Left forelimb (tissue), 1 donor: ENCODE measurements at places on chromosomes 3 and 15.

- no peak for DNase-seq
These were observed 31.3 kb downstream of the ASB7 start for GRCh38 chr15:100633763-100634075.

GRCh38 chr15:64951777-64952418 is 37.8 kb downstream of the SPG21 start:
- no peak for DNase-seq

DNA sequence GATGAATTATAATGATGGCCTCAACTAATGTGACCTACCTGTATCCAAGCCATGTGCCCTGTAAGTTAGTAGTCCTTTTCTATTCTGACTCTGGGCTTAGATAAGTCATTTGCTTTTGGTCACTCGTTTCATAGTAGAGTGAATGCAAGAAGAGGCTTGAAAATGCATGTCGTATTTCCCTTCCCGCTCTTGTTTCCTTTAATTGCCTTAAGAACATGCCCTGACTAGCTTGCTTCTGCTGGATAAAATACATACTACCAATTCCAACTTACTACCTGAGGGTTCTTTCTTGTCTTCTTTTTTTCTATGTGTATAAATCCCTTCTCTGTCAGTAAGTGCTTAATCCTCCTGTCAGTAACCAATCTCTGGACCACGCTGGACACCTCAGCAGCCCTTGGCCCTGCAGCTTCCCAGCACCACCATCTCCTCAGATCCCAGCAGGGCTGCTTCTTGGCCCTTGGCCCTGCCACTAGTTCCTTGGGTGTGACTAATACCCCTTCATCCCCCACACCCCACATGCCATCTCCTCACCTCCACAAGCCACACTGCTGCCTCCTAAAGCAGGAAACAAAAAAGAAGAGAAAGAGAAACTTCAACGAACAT is 771.7 kb downstream of the IGSF11 start:
- no peak for DNase-seq

- no peak for DNase-seq
These were observed 8.0 kb upstream of the B3GNT5 start for GRCh38 chr3:183244981-183245476.

DNA sequence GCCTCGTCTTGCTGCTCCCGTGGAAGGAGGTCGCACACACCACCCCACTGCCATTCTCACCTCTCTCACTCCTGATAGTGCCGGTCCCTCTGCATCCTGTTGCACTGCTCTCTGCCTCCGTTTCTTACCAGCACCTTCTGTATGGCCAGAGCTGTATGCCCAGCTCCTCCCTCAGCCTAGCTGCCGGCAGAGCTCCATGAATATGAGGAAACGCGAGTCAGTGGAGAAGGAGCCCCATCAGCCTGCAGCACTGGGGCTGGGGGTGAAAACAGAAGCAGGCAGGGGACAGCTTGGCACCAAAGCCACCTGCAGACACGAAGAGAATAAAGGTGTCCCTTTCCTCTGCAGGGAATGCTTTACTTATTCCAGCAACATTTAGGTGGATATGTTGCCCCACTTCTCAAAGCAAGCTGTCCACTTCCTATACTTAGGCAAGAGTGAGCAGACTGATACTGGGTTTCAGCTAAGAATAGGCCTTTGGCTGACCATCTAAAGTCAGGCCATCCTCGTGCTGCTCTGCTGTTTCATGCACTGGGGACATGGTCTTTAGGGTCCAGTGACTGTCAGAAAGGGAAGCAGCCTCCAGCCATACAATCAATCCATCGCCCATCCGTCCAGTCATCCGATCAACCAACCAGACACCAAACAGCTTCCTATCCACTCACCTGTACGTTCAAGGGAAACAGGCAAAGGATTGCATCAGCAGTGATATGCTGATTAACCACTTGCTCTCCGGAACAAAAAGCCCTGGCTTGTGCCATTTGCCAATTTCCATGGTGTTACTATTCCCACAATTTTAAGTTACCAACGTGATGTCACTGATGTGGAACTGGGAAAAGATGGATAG is 222.7 kb downstream of the XXYLT1 start:
- peak; percentile 49 for DNase-seq

DNA sequence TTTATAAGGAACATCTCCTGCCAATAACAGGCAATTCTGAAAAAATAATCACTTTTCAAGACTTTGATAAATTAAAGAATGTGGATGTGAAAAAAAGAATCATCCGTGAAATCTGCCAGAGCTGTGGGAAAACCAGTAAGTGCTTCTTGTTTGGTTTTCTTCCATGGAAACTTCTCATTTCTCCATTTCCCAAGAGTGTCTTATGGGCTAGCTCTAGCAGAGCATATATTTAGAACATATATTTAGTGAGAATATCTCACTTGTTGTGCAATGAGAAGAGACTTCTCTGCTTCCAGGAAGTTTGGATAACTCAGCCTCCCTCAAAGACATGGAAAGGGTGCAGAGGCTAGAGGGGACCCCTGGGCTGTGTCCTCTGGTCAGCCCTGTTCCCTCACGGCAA is 49.9 kb downstream of the COL6A5 start:
- no peak for DNase-seq

DNA sequence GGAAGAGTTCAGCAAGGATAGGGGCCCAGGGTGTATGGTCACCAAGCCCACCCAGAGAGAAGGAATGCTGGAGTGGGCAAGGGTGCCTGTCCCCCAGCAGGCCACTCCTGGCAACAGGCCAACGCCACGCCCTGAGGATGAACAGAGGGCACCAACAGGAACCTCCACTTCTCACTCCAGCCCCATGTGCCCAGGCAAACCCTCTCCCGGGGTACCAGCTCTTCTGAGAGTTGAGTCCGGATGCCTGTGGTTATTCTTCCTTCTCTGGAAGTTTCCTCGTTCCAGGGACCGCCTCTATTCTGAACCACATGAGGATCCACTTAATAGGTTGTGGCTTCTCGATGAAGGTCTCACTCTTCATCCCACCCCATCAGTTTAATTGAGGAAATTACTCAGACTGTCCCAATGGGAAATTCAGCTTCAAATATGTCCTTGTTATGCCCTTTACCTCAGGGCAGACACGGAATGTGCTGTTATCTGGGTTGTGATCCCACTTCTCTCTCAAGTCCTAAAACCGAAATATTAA is 114.3 kb downstream of the LIPC start:
- no peak for DNase-seq

DNA sequence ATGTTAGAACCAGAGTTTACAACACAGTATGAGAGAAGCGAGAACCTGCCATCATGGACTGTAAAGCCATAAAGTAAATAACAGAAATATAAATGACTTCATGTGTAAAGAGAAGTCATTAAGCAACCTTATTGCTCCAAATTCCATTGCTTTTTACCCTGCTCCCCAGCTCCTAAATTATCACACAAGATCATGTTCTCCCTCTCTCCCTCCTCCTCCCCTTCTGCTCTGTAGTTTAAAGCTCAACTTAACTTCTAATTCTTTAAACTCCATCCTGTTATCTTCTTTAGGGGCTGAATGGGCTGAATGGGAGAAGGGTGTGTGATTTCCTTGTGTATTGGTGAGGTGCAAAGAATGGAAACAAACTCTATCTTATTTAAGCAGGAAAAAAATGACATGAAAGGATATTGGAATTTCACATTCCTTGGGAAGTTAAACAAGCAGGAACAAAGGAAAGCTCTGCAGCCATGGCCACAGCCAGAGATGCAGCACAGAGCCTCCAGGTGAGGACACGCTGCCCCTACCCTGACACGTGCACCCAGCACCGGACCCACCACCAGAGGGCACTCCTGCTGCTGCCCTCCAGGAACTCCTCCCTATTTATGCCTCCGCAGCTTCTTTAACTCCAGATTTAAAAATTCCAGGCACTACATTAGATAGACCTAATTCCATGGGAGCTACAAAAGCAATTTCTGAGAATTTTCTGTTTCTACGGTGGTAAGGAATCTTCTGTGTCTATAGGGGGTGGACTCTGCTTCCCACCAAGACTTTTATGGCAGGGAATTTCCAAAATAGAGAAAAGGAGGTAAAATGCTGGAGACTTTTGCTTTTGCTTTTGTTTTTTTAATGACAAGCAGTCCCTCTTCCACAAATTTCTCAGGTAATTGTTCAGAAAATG is 76.9 kb upstream of the ABI3BP start:
- DNase-seq, result no peak

DNA sequence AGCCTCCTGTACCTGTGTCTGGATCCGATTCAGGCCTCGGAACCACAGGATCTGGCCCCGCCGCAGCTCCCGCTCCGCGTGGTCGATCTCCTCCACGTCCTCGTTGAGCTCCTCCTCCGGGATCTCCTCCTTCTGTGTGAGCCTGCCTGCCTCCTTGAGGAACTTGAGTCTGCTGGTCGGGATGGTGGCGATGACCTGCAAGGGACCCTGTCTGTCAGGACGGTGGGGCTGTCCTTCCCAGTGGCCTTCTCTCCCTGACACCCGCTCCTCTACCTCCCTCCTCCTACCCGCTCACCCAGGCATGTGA is 17.2 kb upstream of the SEC13 start:
- no peak for DNase-seq

DNA sequence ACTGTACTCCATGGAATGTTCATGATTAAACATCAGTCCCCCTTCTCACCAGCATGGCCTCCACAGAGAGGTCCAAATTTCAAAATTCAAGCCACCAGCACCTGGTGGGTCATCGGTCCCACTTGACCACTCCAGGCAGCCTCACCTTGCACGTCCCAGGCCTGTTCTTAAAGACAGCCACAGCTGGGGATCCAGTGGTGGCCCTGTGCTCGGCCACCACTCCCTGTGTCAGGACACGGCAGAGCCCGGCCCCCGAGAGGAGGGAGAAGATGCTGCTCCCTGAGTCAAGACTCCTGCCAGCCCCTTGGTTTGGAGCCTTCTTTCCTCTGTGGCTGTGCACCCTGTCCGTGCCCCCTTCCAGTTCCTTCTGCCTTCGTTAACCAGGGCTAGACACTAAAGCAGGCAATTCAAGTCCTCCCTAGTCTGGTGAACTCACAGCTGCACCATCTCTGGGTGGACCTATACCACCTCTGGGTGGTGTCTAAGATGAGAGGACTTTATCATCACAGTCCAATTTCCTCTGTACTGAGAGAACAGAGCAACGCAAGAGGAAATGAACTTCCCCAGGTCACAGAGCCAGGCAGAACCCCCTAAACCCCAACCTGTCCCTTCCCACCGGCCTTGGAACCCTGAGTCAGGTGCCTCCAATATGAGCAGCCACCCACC is 97.1 kb downstream of the MEGF11 start:
- DNase-seq, result no peak

DNA sequence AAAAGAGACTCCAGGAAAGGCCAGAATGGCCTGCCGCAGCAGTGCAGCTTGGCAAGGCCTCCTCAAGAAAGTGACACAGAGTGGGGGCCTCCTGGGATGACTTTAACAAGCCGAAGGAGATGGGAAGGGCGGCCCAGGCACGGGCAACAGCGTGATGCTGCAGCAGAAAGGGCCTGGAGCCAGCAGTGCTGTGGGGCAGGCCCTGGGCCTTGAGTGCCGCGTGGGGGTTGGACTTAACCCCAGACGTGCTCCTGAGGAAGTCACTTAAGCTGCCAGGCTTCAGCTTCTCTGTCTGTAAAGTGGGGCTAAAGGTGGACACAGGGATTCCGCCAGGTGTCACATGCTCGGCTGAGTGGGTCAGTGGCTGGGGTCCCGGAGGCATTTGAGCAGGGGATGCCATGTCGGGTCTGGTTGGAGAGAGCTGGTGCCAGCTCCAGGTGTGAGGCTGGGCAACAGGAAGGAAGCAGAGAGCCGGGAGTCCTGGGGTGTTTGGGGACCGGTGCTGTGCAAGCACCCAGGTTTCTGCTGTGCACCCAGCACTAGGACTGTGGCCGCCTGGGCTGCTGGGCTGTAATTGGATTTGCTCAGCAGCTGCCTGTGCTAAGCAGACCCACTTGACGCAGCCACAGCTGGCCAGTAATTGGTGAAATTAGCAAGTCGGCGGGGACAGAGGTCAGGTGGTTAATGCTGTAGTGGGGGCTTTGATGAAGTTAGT is 7.8 kb downstream of the DNAJB8 start:
- DNase-seq, result no peak

DNA sequence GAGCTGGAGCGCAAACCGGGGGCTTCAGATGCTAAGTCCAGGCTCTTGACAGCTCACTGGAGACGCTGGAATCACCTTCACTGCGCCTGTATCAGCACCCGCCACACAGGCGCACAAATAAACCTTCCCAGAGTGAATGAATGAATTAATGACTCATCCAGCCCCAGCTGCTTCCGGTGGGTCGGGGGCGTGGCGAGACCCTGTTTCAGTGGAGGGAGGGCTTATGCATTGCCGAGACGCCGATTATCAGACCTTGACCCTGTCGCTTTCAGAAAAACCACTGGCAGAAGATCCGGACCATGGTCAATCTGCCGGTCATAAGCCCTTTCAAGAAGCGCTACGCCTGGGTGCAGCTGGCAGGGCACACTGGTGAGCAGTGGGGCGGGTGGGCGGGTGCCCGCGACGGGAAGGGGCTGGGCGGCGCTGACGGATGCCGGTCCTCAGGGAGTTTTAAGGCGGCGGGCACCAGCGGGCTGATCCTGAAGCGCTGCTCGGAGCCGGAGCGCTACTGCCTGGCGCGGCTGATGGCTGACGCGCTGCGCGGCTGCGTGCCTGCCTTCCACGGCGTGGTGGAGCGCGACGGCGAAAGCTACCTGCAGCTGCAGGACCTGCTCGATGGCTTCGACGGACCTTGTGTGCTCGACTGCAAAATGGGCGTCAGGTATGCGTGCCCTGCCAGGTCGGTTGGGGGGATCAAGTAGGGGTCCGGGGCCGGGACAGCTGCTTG is 7.7 kb downstream of the ITPKA start:
- DNase-seq, result no peak

DNA sequence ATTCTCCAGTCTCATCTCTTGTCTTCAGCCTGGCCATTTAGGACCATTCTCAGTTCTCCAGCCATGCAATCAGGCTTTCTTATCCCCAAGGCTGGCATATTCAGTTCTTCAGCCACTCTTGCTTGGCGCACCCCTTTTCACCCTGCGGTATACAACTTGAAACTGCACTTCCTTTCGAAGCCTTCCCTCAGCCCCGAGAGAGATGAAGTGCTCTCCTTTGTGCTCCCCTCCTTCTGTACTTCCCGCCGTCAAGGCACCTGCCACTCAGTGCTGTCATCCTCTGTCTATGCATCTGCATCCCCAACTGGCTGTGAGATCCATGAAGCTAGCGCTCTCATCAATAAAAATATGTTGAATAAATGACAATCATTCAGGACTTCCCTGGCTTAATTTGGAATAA is 45.7 kb downstream of the MORC1 start:
- no peak for DNase-seq

- peak; percentile 15 for DNase-seq
These were observed 41.8 kb downstream of the ITGA11 start for GRCh38 chr15:68389936-68390817.

DNA sequence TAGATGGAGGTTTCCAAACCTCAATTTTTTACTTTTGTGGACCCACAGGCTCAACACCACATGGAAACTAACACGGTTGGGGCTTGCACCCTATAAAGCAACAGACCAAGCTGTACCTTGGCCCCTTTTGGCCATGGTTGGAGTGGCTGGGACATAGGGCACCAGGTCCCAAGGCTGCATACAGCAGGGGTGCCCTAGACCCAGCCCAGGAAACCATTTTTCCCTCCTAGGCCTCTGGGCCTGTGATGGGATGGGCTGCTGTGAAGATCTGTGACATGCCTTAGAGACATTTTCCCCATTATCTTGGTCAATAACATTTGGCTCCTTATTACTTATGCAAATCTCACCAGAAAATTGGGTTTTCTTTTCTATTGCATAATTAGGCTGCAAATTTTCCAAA is 337.0 kb upstream of the CADM2 start:
- no peak for DNase-seq
